ENCODE measurements at places on chromosomes 7 and 10.

- DNase-seq = no peak
Measured at GRCh38 chr7:115758025-115758424, 272.5 kb downstream of the TFEC start.

DNA sequence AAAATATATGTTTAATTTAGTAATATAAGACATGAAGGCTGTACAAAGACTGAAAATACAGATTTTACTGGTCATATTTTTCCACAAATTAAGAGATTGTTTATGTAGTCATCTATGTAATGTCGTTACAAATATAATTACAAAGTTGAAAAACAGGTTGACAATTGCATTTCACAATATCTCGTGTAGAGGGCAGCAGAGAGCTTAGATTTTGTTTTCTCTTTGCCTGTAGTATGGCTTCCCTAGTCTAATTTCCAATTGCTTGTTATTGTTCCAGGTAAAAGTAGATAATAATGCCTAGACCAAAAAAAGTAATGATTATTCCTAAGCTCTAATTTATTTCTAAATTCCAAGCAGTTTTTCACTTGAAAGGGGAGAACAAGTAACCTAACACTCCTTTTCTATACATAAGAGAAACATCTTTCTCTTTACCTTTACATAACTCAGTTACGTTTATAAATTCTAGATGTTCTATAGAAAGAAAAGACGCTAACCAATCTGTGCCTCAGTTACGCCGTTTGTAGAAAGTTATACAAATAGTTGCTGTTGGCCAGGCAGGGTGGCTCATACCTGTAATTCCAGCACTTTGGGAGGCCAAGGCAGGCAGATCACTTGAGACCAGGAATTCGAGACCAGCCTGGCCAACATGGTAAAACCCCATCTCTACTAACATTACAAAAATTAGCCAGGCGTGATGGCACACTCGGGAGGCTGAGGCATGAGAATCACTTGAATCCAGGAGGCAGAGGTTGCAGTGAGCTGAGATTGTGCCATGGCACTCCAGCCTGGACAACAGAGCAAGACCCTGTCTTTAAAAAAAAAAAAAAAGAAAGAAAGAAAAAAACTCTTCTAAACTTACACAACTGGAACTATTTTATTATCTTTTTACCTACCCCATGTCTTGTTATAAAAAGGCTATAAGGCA lies 30.0 kb downstream of the NET1 start:
- DNase-seq = peak; percentile 6

DNA sequence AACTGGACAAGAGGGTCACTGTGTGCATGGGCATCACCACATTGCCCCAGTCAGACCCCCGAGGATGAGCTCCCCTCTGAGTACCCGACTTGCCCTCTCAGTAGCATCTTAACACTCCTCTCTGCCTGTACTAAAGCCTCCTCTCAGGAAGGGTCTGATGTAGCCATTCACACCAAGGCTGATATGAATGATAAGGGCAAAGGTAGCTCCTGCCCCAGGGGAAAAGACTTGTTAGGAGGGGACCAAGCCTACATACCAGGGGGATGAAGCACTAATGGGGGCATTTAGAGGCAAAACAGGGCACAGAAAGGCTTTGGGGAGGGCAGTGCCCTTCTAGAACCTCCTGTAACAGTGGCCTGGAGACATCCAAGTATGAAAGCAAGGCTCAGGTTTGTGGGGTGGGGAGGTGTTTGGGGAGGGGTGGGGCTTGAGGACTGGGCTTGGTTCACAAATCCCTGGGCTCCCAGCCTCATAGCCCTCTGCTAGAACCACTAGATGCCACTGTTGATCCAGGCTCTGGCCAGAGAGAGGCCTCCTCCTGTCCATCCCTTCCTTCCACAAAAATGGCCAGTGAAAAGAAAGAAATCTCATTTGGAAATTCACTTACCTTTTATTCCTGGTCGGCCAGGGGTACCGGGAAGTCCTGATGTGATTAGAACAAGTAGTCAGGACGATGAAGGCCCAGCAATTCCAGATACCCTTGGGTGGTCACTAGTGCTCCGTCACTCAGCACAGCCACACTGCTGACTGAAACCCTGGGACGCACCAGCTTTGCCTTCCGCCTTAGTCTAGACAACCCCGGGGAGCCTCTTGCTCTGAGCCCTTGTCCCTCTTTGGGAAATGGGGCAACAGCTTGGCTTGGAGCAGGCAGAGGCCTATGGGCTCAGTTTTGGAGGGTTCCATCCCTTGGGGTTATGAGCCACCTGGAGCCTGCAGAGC lies 40.3 kb downstream of the COL17A1 start:
- DNase-seq = no peak

DNA sequence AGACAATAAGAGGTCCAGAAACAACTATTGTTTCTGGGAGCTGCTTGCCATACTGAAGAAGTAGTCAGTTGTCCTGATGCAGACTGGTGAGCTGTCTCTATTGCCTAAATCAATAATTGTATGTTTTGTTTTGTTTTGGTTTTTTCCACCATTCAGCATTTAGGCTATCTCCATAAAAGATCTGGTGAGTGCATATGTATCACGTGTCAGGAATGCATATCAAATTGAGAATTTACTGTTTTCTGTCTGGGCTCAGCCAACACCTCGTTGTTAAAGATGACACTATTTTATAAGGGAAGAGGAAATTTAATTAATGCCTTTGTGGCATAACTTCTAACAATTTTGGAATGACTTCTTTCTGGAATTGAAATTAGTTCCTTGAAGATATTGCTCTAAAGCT lies 66.2 kb downstream of the SORCS1 start:
- no peak for DNase-seq

GRCh38 chr10:691216-691615 lies 1.7 kb upstream of the DIP2C start:
- no peak for DNase-seq

DNA sequence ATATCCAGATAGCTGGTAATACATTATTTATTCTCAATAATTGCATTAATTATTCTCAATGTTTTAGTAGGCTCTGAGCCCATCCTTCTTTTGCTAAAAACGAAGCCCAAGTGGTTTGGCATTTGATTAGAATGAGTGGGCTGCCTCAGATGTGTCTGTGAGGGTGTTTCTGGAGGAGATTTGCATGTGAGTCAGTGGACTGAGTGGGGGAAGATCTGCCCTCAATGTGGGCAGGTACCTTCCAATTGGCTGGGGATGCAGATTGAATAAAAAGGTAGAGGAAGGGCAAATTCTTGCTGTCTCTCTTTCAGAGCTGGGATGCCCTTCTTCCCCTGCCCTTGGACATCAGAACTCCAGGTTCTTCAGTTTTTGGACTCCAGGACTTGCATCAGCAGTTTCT lies 290.6 kb upstream of the SMIM30 start:
- DNase-seq = no peak

DNA sequence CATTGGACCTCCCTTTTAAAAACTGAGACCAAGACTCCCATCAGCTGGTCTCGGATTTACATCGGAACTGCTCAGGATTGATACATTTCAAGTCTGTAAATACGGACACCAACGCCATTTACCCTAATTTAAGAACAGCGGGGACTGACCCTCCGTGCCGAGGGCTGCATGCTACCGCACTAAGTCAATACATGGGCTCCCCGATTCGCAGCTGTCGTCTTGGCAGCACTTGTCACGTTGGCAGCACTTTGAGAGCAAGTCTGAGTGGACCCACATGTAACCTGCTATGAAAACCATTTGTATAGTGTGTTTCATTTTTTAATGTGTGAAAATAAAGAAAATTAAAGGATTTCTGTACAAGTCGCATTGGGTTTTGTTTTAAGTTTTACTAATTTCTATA lies 83.4 kb downstream of the EZH2 start:
- DNase-seq = no peak

DNA sequence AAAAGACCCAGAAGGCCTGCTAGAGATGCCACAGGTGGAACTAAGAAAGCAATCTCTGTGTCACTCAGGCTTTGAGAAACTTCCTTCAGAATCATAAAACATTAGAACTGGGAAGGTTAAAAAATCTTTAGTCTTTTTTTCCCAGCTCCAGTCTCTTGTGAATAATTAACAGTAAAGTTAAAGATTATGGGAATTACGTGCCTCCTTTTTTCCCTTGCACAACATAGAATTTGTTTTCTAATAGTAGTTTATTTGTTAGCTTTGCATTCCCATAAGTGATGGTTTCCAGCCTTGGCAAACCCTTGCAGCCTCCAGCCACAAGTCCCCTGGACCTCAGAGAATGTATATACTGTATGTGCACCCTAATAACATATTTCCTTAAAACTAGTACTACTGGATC lies 128.3 kb downstream of the TPST1 start:
- no peak for DNase-seq

DNA sequence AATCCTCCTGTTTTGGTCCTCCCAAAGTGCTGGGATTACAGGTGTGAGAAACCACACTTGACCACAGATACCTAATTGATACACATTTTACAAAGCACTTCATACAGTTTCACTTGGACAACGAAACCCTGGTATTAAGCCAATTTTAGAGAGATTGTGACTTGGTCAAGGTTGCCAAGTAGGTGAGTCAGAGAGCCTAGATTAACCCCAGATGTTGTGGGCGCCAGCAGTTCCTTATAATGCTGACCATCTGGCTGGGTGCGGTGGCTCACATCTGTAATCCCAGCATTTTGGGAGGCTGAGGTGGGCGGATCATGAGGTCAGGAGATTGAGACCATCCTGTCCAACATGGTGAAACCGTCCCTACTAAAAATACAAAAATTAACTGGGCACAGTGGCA lies 4.9 kb upstream of the PHKG1 start:
- DNase-seq = no peak

DNA sequence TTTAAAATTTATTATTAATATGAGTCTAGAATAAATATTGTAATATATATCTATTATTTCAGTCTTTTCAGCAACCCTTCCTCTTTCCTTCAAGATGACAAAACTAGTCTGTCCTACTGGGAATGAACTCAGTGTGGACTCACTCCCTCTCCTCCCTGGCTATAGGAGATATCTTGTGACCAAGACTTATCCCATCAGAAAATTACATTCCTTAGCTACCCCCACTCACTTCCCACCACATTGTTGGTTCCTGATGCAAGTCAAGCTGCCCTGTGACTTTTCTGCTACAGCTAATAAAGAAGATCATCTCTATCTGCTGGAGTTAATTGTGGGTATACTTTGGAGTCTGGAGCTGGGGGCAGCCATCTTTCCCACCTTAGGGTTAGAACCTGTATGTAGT lies 28.0 kb upstream of the MCU start:
- no peak for DNase-seq

DNA sequence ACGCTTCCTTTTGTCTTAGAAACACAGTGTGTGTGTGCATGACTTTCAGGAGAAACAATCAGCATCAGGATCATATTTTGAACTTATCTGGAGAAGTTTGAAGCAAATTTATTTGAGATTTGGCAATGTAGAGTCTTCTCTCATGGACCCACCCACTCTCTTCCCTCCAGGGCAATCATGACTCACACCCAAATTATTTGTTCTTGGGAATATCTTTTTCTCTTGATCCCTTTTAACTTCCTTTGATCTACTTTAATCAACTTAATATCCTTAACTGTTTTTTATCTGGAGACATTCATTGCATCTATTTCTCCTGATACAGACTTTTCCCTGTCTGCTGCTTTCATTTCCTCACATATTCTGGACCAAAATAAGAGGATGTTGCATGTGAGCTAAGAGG lies 1174.3 kb downstream of the GATA3 start:
- DNase-seq = no peak

GRCh38 chr10:42866115-42866995 lies 83.8 kb downstream of the BMS1 start:
- DNase-seq = peak; percentile 49

GRCh38 chr7:114818501-114818900 lies 103.4 kb upstream of the MDFIC start:
- DNase-seq = no peak

GRCh38 chr7:137985253-137985896 lies 16.5 kb downstream of the CREB3L2 start:
- no peak for DNase-seq

GRCh38 chr10:110323503-110323902 lies 18.8 kb upstream of the SMNDC1 start:
- DNase-seq = no peak

DNA sequence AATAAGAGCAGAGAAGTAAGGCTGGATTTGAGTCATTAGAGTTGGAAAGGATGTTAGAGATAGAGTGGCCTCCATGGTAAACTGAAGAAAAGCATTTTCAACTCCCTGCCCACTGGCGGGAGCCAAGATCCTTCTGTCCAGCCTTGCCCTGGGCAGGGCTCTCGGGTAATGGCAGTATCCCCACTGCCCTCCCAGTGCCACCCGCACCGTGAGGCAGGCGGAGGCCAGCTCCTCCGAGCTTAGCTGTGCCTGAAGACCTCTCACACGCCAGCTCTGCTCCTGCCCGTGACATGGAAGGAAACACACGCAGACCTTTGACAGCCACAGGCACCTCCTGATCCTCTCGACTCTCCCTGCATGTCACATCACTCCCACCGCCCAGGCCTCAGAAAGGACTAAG lies 22.3 kb downstream of the BCCIP start:
- no peak for DNase-seq

- DNase-seq = no peak
Measured at GRCh38 chr10:35005868-35006267, 84.3 kb downstream of the CUL2 start.

DNA sequence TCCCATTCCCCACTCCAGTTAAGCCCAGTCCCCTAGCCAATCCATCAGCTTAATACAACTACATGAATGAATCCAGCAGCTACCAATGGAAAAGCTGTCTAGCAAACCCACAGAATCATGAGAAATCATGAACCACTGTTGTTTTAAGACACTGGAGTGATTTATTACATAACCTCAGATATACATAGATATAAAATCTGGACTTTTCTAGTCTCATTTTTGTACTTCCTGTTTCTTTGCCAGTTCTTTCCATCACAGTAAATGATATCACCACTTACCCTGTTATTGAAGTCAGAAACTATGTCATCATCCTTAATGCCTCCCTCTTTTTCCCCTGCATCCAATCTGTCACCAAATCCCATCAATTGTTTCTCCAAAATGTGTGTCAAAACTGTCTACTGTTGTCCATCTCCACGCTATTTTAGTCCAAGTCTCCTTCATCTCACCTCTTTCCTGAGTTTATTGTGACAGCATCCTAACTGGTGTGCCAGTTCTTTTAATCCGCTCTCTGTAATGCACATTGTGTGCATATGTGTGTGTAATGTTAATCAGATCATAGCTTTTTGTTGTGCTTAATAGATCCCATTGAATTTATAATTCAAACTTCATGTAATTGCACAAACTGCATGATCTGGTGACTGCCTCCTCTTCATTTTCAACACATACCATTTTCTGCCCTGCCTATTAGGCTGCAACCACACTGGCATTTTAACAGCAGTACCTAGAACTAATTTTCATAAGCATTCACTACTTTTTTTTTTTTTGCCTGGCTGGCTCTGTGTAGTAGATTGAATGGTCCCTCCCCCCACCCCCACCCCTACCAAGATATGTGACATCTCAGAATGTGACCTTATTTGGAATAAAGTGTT lies 56.0 kb downstream of the MKLN1 start:
- no peak for DNase-seq

DNA sequence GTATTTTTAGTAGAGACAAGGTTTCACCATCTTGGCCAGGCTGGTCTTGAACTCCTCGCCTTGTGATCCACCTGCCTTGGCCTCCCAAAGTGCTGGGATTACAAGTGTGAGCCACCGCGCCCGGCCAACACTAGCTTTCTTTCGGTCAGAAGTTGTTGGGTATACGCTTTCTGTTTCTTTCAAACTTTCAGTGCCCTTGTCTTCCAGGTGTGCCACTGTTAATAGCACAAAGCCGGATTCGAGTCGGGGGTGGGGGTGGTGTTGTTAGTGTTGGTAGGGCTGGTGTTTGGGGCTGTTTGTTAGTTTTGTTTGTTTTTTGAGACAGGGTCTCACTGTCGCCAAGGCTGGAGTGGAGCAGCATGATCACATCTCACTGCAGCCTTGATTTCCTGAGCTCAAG lies 33.8 kb upstream of the NANOS1 start:
- no peak for DNase-seq

Data from CD4-positive, alpha-beta T cell treated with Interleukin-1 beta for 1 hour (primary cell).